ENCODE measurements at places on chromosomes 16 and 17. TPM values are rescaled to one million over a fixed set of nuclear protein-coding genes. Genes with fewer than 3 reads are reported as not detected.

DNA sequence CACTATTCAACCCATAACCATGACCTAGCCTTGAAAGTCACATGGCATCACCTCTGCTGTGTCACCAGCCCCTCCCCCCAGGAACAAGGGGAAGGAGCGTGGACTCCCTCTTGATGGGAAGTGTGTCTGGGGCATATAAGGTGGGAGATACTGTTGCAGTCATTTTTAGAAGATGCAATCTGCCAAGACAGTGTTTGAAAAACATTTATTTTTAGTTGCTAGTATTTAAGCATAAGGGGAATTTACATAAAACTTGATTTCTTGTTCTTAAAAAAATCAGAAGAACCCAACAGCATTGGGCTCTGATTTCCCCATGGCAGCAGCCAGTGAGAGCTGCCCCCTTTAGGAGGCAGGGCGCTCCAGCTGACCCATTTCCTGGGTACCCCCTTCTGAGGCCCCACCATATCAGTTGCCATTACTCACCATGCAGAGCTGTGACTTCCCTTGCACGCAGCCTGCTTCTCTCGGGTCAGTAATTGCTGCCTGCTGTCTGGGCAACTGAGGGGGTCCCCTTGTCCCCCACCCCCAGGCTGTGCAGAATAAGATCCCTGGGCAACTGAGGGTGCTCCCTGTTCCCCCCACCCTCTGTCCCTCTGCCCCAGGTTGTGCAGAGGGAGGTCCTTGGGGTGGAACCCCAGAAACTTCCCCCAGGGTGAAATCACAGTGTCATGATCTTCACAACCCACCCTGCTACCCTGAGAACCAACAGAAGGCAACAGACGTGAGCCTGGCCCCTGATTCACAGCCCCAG lies 11.8 kb upstream of the CDC42EP4 start:
- no peak for DNase-seq

ENPP7 gene
- not detected for total RNA-seq

BAHCC1 gene
- 15.1 TPM for total RNA-seq

CALB2 gene
- total RNA-seq = 24.7 TPM

ZFHX3 gene
- 44.0 TPM for total RNA-seq

GRCh38 chr16:78437352-78437968 lies 338.0 kb downstream of the WWOX start:
- DNase-seq = no peak

WNT9B gene
- total RNA-seq = 0.78 TPM

- DNase-seq = no peak
Observed at GRCh38 chr16:68389006-68389405, 59.3 kb downstream of the SMPD3 start.

TBX6 gene
- total RNA-seq = 1.5 TPM

GAST gene
- total RNA-seq = not detected

NGFR gene
- 279 TPM for total RNA-seq

- DNase-seq = no peak
Observed at GRCh38 chr17:32161029-32161428, 18.7 kb downstream of the RHOT1 start.

DNA sequence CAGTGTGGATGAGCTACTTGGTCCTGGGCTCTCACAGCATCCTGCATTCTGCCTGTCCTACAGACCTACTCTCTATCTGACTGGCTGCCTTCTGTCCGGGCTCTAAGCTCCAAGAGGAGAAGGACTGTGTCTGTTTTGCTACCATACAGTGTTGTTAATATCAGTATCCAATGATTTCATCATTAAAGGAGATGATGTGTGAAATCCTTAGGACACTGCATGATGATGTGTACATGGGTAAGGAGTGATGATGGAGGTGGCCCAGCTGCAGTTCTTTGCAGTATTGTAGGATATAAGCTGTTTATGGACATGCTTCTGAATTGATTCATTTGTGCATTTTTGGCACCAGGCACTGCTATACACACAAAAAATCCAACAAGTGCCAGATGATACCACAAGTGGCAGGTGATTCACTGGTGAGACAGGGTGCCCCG lies 536.9 kb upstream of the CDH11 start:
- DNase-seq = no peak

DNA sequence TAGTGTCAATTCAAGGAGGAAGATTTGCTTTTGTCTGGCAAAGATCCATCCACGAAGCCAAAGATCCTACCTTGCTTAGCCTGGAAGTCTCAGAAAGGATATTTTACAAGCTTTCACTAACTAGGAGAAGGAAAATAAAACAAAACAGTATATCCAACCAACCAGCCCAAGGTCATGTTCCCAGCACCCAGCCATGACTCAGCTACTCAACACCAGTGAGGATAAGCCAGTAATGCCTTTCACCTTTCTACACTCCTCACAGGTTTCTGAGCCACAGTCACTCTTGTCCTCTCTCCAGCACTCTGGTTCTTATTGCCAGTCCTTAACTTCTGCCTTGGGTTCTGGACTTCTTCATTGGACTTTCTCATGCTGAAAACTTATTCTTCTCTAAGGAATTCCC lies 116.2 kb downstream of the CDH11 start:
- no peak for DNase-seq

RNF222 gene
- total RNA-seq = not detected

GRCh38 chr17:9421525-9421924 lies 154.1 kb downstream of the STX8 start:
- DNase-seq = no peak

CSH2 gene
- total RNA-seq = not detected

DNA sequence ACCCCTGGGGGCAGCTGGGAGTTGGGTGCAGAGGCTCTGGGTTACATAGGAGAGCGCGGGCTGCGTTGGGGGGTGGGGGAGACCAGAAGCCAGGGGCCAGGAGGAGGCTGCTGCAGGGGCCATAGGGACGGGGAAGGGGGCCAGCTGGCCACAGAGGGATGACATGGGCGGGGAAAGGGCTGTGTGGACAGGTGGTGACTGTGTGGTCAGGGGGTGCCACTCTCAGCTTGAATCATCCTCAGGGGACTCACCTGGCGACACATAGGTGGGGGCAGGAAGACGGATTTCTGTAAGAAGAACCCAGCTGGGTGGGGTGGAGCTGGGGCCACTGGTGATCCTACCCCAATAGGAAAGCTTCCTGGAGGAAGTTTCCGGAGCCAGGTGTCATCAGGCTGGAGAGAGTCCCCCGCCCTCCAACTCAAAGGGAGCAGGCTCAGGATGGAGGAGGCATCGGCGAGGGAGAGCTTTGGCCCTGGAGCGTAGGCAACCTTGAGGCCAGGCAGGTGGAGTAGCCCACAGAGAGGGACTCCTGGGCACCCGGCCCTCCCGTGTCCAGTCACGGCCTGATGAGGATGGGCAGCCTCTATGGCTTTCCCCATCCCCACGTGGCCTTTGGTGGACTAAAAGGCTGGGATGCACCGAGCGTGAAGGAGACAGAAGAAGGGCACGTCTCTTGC lies 1.2 kb downstream of the TRPV3 start:
- no peak for DNase-seq

EXOC3L1 gene
- 0.66 TPM for total RNA-seq

PRR35 gene
- total RNA-seq = not detected

DNA sequence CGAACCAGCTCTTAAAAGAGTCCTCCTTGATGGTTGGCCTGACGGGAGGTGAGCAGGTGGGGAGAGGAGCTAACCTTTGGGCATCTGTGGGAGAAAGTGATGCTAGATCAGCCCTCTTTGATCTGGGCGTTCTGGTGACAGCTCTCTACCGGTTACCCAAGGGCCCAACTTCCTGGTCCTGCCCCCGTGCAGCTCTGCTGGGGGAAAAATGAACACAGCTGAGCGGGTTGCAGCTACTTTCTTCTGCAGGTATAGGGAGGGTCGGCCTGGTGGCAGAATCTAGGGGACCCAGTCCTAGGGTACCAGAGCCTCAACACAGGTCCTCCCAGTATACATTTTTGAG lies 2.9 kb downstream of the SHISA9 start:
- DNase-seq = no peak

- DNase-seq = no peak
Observed at GRCh38 chr17:9936095-9936494, 31.0 kb upstream of the RCVRN start.

CDRT15 gene
- total RNA-seq = not detected

STH gene
- not detected for total RNA-seq

RETREG3 gene
- total RNA-seq = 54.4 TPM

- DNase-seq = no peak
Observed at GRCh38 chr16:3066440-3066748, 954 bp downstream of the IL32 start.

ELOB gene
- total RNA-seq = 294 TPM

MBTPS1 gene
- total RNA-seq = 121 TPM

DNA sequence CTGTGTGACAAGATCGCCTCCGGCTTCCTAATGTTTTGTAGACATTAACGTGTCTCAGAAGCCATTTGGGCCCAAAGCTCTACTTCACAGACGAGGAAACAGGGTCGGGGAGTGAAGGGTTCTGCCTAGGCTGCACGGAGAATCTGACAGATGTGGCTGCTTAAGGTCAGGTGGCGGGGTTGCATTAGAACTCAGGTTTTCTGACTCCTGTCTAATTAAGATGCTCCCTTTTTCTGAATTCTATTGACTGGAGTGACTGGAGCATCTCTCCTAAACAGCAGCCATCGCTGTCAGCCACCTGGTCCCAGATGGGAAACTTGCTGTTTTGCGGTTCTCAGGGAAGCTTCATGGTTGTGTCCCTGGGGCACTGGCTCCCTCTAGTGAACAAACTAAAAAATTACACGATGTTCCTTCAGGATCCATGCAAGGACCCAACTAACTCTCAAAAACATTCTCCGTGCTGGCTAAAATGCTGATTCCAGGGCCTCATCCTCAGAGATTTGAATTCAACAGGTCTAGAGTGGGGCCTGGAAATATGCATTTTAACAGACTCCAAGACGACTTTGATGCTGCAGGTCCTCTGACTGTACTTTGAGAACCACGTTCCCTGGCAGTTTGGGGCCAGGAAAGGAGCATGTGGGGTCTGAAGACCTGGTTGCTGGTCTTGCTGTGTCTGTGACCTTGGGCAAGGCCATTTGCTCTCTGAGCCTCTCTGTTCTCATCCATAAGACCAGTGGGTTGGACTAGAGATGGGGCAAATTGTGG lies 117.4 kb downstream of the IRF8 start:
- DNase-seq = no peak

FAAP100 gene
- total RNA-seq = 26.4 TPM

DNA sequence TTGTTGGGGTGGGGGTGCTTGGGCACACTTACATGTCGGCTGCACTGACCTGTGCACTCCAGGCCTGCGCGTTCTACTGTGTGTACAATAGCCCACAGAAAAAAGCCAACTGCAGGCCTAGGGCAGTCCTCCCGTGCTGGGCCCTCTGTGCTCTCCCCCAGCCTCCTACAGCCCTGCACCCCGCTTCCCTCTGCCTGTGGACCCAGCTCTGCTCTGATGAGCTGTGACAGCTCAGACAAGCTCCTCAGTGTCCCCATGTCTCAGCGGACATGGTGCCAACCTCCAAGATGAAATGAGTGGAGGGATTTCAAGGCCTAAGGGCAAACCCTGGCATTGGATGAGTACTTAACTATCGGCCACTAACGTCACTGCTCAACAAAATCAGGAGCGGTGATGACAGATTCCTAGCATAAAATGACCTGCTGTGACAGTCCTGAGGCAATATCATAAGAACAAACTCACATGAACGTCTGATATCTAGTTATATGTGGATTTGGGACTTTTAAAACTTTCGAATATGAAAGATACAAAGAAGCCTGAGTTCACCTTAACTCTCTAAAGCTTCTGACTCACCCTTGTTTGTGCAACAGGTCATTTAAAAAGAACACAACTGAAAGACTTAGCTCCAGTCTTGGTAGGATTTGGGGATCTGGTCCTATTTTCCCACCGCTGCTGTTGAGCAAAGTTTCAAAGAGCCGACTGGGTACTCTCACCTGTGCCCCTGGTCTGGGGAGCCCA lies 34.7 kb downstream of the CCDC57 start:
- DNase-seq = no peak

DNA sequence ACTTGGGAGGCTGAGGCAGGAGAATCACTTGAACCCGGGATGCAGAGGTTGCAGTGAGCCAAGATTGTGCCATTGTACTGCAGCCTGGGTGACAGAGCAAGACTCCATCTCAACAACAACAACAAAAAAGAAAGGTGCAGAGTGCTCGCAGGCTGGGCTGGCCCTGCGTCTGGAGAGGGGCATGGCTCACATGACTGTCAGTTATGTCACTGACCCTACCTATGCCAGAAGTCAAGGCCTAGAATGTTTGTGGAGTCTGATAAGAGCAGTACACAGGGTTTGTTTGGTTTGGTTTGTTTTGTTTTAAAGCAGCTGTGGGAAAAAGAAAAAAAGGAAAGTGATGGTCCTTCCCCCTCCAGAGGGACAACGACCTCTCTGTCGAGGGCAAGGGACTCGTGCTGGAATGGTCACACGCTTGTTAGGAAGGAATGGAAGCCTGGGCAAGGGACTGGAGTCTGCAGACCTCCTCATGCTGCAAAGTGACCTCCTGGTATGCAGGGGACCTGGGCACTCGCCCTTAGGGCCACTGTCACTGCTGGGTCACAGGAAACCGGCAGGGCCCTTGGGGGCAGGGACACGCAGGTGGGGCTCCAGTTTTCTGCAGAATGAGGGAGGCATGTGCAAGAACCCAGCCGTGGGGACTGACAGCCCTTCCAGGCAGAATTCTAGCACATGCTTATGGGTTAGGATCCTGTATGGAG lies 10.1 kb upstream of the OSGIN1 start:
- no peak for DNase-seq

GPATCH8 gene
- 61.1 TPM for total RNA-seq

GRCh38 chr17:57082441-57082840 lies 2.6 kb upstream of the AKAP1 start:
- no peak for DNase-seq

GRCh38 chr17:39867880-39868553 lies at the start of gene ZPBP2:
Gene ZPBP2 (plus strand): TSS chr17:39868202. CDS start chr17:39868355, 153 bp downstream.
- DNase-seq = no peak

GRCh38 chr16:75416904-75417565 lies 16.3 kb downstream of the CFDP1 start:
- no peak for DNase-seq

DNA sequence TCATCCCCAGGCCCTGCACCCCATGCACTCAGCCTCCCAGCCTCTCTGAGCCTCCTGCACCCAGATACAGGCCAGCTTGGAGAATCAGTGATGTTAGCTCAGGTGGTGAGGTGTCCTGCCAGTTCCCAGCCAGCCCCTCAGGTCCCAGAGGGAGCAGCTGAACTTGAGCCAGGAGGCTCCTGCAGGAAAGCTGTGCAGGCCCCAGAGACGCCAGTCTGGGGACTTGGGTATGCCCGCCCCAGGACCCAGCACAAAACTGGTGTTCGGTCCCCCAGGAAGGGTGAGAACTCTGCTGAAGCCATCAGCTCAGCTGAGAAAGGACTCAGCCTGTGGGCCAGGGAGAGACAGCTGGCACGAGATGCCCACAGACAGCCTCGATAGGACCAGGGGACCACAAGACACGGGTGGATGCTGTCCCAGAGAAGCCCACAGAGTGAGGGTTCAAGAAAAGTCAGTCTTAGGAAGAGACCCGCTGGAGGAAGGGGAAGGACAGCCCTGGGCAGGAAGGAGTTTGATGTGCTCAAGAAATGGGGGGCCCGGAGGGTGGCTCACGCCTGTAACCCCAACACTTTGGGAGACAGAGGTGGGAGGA lies 11.0 kb downstream of the ENDOV start:
- no peak for DNase-seq

TBC1D3 gene
- not detected for total RNA-seq

Measured in tibial nerve (tissue), 4 donors.